ENCODE measurements at places on chromosomes 16 and 17. TPM values are rescaled to one million over a fixed set of nuclear protein-coding genes. Genes with fewer than 3 reads are reported as not detected.

Gene SYT17
- total RNA-seq = 0.24 TPM

Gene BFAR
- 120 TPM for total RNA-seq

Gene FBXW10B
- total RNA-seq = 1.1 TPM

Gene MT1F
- 9.0 TPM for total RNA-seq

Gene SPECC1
- total RNA-seq = 40.3 TPM

Gene CES1
- not detected for total RNA-seq

Gene CA7
- not detected for total RNA-seq

Gene KRT25
- not detected for total RNA-seq

Gene NCBP3
- 9.7 TPM for total RNA-seq

Gene NEURL4
- 3.5 TPM for total RNA-seq

Gene MGAT5B
- 4.9 TPM for total RNA-seq

Gene CD79B
- not detected for total RNA-seq

Gene ASPA
- 0.10 TPM for total RNA-seq

Gene CDH13
- total RNA-seq = 65.6 TPM

Gene WNK4
- 0.24 TPM for total RNA-seq

Gene TNP2
- not detected for total RNA-seq

Gene PRDM7
- not detected for total RNA-seq

Gene CORO6
- total RNA-seq = 10.1 TPM

Gene KCNJ2
- total RNA-seq = under 0.01 TPM

Gene RMI2
- 33.4 TPM for total RNA-seq

Gene RHBDF1
- 19.9 TPM for total RNA-seq

Gene CTDNEP1
- 37.4 TPM for total RNA-seq

Gene C1QL1
- total RNA-seq = 8.2 TPM

Gene LGALS9B
- not detected for total RNA-seq

Gene SLC47A1
- total RNA-seq = 0.36 TPM

Gene IL34
- 0.12 TPM for total RNA-seq

Gene USP31
- total RNA-seq = 5.9 TPM

Gene RPH3AL
- 1.2 TPM for total RNA-seq

Gene PIK3R5
- 0.88 TPM for total RNA-seq

Gene GP1BA
- not detected for total RNA-seq

Gene SLC5A10
- total RNA-seq = not detected

Gene TNS4
- total RNA-seq = not detected

Gene TBC1D16
- 10.7 TPM for total RNA-seq

Gene FBXO31
- total RNA-seq = 11.5 TPM

Gene PRAC2
- 6.1 TPM for total RNA-seq

Gene HS3ST3A1
- 14.9 TPM for total RNA-seq

Gene CCL2
- 300 TPM for total RNA-seq

Gene PDILT
- total RNA-seq = not detected

Gene CES5A
- total RNA-seq = not detected

Gene SLC47A2
- not detected for total RNA-seq

Gene ZNF19
- total RNA-seq = 3.8 TPM

Data from RPMI7951 (cell line).